DMS153 (cell line): ENCODE measurements at places on chromosomes 16 and 17.

GRCh38 chr16:29977063-29977825 lies 3.6 kb downstream of the TAOK2 start:
- DNase-seq, result no peak

DNA sequence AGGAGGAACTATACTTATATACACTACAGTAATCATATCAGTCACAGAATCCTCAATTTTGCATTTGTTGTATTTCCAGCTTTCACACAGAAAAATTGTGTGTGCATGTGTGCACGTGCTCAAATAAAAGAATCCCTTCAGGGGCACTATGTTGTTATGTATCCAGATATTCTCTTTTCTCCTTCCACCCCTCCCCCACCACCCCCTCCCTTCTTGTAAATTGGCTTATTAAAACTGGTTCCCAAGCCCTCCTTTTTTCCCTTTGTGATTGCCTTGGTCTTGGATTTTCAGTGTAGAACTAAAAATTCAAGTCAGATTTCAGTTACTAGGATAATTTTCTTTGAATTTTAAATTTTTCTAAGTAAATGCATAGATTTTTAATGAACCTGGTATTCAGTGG lies 86.3 kb downstream of the WNT3 start:
- no peak for DNase-seq

DNA sequence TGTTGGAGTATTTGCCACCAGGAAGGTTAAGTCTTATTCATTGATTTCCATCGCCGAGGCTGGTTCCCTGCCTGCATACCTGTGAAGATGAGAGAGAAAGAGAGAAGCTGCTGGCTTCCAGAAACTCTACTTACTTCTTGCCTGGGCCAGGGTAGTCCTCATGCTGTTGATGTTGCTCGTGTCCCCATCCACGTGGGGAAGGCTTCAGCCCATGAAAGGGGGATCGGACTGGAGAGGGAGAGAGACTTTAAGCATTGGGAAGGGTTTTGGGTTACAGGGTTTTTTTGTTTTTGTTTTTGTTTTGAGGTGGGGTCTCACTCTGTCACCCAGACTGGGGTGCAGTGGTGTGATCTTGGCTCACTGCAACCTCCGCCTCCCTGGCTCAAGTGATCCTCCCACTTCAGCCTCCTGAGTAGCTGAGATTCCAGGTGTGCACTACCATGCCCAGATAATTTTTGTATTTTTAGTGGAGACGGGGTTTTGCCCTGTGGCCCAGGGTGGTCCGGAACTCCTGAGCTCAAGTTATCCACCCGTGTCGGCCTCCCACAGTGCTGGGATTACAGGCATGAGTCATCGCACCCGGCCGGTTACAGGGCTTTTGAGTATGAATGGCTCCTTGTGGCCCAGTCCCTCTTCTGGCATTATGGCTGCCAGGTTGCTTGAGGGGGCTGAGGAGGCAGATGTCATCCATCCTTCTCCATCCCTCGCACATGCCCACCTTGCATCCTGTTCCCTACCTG lies 26.6 kb downstream of the ITGB3 start:
- DNase-seq, result no peak

GRCh38 chr16:79726902-79727301 lies 126.4 kb upstream of the MAF start:
- no peak for DNase-seq

GRCh38 chr17:44001461-44001920 lies 2.9 kb upstream of the NAGS start:
- no peak for DNase-seq

DNA sequence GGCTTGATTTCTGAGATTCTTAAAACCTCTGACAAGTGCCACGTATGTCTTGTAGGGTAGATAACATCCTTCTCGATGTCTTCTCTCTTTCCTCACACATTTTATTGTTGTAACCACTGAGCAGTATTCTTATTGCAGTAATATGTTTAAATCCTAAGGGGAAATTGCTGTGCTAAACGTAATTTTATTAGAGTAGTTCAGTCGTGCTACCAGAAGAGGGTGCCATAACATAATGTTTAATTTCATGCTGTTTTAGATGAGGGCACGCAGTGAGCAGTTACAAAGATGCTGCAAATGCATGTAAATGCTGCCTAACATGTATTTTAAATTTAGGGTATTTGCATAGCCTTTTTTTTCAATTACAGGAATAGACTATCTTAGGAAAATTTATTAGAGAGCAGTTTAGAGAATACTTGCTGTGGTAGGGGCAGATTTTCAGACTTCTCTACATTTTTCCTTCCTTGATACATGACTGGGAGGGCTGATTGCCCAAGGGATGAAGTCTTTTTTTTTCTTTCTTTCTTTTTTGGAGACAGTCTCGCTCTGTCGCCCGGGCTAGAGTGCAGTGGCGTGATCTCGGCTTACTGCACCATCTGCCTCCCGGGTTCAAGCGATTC lies 51.7 kb downstream of the GAN start:
- DNase-seq, result peak; percentile 21
